ENCODE measurements at places on chromosomes 3 and 15.

GRCh38 chr3:62073038-62073437 is 300.3 kb downstream of the FEZF2 start:
- DNase-seq: no peak

DNA sequence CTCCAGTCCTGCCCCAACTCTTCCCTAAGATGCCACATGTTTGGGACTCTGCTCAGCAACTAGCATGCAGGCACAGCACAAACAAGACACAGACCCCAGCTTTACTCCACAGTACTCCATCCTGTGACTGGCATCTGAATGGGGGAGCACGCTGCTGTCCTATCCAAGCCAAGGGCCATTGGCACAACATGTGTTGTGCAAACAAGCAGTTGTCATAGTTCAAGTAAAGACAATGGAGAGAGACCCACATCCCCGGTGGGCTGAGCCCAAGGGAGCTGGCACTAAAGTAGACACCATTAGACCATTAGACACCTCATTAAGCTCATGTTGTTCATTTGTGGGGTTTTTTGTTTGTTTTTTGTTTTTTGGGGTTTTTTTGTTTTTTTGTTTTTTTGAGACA is 132.7 kb downstream of the CHSY1 start:
- no peak for DNase-seq

DNA sequence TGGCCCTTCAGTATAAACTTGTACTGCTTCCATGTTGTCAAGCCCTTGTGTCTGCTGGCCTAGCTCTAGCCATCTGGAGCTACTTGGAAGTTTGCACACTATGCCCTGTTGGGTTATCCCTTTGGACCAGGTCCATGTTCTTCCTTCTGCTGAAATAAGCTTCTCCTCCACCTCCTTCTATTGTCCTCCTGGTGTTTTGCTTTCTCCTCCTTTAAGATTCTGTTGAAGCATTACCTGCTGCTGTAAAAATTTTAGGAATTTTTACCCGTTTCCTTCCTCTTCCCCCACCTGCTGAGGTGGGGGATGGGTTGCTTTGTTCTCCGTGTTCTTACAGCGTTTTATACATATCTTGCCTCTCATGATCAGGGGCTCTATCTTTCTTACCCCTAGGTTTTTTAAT is 51.7 kb downstream of the SH3GL3 start:
- DNase-seq: no peak

DNA sequence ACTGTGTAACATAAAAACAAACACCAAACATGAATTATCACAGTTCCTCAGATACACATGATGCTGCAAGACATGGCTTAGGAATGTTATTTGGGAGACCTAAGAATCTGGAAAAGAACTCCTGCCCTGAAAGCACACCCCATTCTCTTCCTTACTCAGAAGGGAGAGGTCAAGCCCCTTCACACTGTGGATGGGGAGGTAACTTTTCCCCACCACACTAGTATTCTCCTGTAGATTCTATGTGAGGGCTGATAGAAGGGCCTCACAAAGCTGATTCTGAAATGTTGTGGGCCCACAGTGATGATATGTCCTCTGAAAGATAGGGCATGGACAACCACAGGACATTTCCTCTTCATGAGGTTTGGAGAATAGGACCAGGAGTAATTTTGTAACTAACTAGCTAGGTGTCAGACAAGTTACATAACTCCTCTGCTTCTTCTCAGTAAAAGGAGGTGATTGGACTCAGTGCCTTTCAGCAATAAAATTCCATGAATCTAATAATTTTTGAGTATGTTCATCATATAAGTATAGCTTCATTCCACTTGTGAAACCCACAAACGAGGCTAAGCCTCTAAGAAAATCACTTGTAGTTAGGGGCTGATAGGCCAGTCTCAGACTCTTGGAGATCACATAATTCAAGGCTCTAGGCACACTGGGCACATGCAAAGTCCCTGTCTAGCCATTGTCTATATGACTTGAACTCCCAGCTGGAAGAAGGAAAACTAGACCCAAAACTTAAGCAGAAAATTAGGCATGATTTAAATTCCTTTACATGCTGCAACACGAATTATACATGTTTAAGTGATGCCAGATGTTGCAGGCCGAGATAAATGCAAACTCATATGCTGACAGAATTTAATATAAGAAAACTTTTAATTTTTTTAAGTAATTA is 7.5 kb downstream of the PTX3 start:
- no peak for DNase-seq

DNA sequence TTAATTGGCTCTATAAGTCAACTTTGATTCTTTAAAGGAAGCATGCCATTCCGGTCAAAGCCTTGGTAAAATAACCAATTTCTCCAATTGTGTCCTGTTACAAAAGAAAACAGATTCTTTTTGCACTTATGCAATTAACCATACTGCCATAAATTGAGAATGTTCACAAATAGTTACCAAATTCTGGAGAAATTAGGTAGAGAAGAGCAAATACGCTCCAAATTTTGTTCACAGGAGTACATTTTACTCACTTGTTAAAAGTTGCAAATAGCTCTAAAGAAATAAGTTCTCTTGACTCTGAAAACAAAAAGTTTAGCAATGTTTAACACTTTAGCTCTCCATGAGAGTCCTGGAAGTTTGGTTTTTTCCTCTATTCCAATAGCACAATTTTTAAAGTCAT is 11.1 kb downstream of the MAGEF1 start:
- no peak for DNase-seq

DNA sequence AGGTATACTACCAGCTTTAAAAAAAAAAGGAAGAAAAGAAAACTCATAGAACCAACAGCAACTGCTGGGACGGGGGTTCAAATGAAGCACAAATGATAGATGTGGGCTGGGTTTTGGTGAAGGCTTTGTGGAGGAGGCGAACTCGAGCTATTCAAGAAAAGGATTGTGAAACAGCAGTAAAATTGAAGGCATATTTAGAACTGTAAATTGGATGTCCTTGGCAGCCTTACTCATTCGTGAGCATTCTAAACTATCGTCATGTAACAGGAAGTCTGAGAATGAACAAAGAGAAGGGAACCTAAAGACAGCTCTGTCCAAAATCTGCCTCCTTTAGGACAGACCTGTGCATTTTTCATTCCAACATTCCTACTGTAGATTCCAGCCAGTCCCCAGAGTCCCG is 97.8 kb downstream of the LARS2 start:
- no peak for DNase-seq

- no peak for DNase-seq
Measured at GRCh38 chr3:83498361-83499016, 1460.3 kb upstream of the CADM2 start.

DNA sequence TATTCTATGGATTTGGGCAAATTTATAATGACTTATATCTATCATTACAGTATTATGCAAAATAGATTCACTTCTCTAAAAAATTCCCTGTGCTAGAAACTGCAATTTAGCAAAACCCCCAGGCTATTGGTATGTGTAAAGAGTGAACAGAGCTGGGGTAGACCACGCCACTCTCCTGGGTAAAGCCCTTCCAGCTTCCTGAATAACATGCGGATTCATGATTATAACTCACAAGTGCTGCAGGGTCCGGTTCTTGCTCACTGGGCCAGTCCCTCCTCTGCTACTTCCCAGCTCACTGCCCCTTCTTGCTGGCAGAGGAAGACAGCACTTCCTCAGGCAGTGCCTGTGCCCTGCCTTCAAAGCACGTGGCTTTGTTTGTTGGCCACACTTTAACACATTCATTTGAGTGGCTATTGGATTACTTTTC is 4.1 kb downstream of the CD80 start:
- DNase-seq: no peak

DNA sequence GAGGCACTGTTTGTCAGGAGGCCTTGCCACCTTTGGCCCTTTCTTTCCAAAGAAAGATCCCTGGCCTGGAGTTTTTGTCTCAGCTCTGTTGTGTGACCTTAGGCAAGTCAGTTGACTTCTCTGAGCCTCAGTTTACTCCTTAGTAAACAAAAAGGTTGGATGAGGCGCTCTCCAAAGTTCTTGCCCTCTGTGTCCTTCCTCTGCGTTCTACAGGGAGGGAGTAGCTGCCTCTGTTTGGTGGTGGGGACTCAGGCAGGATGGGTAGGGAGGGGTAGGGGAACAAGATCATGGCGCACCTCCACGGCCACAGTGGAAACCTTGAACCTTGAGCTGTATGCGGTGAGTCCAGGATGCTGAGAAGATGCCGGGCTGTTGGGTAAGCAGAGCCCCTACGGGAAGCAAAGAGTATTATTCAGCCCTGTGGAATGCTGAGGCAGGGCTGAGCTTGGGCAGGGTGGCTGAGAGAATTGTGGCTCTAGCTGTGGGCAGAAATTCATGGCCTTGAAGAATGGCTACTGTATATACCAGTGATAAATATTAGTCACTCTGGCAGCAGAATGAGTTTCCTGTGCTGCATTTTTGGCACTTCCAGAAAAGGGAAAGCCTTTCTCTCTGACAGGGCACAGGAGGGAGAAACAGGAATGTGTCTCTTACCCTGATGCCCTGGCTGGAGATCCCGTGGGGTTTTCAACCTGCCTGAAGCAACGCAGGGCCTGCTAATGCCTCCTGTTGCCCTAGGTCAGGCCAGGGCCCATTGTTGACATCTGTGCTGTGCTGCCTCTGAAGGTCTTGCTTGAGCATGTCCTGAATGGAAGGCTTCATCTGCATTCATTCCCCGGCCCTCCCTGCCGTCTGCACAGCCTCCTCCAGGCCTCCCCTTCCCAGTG is 39.9 kb downstream of the SMAD3 start:
- no peak for DNase-seq

DNA sequence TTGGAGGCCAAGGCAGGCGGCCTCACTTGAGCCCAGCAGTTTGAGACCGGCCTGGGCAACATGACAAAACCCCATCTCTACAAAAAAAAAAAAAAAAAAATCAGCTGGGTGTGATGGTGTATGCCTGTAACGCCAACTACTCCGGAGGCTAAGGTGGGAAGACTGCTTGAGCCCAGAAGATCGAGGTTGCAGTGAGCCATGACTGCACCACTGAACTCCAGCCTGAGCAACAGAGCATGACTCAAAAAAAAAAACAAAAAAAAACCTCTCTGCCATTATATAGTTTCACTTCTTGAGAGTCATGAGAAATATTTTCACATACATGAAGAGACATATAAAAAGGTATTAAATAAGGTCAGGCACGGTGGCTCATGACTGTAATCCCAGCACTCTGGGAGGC is 45.9 kb upstream of the CP start:
- DNase-seq: no peak

DNA sequence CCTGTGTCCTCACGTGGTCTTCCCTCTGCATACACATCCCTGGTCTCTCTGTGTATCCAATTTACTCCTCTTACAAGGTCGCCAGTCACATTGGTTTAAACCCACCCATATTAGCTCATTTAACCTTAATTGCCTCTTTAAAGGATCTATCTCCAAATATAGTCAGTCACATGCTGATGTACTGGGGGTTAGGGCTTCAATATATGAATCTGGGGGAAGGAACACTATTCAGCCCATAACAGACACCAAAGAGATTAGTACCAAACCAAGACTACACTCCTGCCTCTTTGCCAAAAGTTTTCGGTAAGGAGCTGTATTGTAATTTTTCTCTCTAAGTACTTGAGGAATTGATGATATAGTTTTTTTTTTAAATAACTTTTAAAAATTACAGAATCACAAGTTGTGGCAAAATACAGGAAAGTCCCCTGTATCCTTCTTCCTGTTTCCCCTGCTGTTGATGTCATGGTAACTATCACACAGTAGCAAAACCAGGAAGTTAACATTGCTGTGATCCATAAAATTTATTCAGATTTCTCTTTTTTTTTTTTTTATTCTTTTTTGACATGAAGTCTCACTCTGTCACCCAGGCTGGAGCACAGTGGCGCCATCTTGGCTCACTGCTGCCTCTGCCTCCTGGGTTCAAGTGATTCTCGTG is 67.8 kb downstream of the SLCO3A1 start:
- no peak for DNase-seq

DNA sequence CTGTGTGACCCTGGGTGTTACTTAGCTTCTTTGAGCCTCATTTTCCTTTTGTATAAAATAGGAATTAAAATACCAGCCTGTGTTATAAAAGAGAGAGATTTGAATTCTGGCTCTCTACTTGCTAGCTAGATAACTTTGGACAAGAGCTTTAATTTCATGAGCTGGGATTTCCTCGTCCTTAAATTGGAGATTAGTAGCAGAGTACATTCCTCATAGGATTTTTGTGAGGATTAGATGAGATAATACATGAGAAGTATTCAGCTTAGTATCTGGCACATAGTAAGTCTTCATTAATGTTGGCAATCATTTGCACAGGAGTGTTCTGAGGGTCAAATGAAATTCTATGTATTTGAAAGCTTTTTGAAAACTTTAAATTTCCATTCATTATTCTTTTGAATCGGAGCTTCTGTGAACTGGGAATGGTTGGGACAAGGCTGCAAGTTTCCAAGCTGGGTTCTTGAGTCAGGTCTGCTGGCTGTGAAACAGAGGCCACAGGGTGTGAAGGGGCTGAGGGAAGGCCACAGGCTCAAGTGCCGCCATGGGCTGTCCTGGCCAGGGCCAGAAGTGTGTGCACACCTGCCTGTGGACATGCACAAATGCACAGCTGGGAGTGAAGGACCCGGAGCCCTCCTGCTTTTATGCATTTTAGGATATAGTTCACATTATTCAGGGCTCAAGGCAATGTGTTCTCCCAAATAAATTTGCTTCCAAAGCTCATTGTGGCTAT is 17.2 kb downstream of the ALPK3 start:
- DNase-seq: no peak

- no peak for DNase-seq
Measured at GRCh38 chr3:24475925-24476324, 18.7 kb downstream of the THRB start.

DNA sequence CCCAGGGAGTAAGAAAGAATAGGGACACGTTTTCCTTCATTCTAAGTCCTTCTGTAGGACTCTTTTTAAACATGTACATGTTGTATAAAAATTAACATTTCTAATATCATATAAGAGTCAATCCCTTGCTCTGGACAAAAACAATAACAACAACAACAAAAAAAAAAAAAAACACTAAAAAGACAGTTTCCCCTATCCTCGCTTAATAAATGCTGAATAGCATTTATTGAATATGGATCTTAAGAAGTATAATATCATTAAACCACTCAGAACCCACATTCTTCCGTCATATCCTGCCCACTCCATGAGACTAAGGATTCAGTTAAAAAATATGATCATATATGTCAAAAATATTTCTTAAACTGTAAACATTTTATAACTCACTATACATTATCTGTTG is 145.1 kb downstream of the AQP9 start:
- DNase-seq: no peak

GRCh38 chr3:172323894-172324610 is 124.2 kb downstream of the GHSR start:
- no peak for DNase-seq
